Neural progenitor cell (in vitro differentiated cells): ENCODE measurements at places on chromosomes 11 and 22. TPM values are rescaled to one million over a fixed set of nuclear protein-coding genes. Genes with fewer than 3 reads are reported as not detected.

NPAS4 gene
- 0.65 TPM in 1 of 2 replicates, not detected in the other for total RNA-seq

IGF2 gene
- total RNA-seq: 0.45 and 3.3 TPM in 2 replicates

HSPB2 gene
- total RNA-seq: not detected in 2 replicates

DNA sequence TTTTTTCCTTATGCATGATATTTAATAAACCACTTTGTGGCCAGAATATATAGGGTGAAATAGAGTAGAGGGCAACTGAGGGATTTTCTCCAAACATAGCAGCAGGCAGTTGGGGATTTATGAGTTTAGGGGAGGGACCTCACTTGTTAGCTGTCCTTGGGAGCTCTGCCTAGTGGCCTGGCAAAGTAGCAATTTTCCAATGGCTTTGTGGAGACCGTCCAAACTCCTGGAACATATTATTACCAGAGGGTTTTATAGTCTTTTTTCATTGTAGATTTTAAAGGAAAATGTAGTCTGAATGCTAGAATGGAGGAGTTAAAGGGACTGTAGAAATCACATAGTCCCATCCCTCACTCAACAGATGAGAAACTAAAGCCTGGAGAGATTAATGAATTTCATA is 32.3 kb downstream of the AMOTL1 start:
- no peaks in the 10 kb centered on the region for H3K27me3 ChIP-seq
- no peak overlapping the region for H3K27ac ChIP-seq
- H3K36me3 ChIP-seq: no peaks in the 10 kb centered on the region

MPZL2 gene
- 1.9 and 2.3 TPM in 2 replicates for total RNA-seq

- H3K27me3 ChIP-seq: no peaks in the 10 kb centered on the region
- H3K27ac ChIP-seq: no peak overlapping the region
- no peak overlapping the region for H3K4me3 ChIP-seq
- H3K4me1 ChIP-seq: peaks cover 14% of the 10 kb centered on the region
- no peaks in the 10 kb centered on the region for H3K36me3 ChIP-seq
Observed at GRCh38 chr11:131748151-131749050, 378.0 kb downstream of the NTM start.

RBM4 gene
- total RNA-seq: 172 and 206 TPM in 2 replicates

DNA sequence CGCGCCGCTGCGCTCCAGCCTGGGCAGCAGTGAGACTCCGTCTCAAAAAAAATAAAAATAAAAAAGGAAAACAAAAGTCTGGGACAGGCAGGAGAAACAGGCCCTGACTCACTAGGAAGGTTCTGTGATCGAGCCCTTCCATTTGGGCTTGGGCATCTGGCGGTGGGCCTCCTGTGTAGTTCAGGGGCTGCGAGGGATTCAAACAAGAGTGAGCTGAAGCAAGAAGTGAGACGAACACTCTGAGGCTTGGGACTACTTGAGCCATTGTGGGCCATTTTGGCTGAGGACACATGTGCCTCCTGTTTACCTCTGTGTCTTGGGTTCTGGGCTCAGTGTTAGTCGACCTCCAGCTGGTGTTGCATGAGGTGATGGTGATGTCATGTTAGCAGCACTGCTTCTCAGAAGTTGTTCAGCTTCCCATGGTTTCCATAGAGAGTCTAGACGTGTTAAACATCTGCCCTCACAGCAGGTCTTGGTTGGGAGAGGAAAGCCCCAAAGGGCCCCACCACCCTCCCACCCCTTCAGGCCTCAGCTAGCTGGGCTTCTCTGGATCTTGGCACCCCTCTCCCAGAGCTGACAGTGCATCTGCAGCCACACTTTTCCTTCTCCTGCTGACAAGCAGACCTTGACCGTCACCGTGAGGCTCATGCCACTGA is 57.8 kb downstream of the MED15 start:
- H3K4me3 ChIP-seq: no peak overlapping the region
- H3K27ac ChIP-seq: no peak overlapping the region
- H3K36me3 ChIP-seq: no peaks in the 10 kb centered on the region
- no peaks in the 10 kb centered on the region for H3K4me1 ChIP-seq
- no peak for DNase-seq
- H3K27me3 ChIP-seq: no peaks in the 10 kb centered on the region

GRCh38 chr11:124971810-124972209 is 17.8 kb downstream of the CCDC15 start:
- H3K4me1 ChIP-seq: peaks cover 4% of the 10 kb centered on the region
- no peak overlapping the region for H3K27ac ChIP-seq
- H3K36me3 ChIP-seq: no peaks in the 10 kb centered on the region
- DNase-seq: no peak

- H3K4me1 ChIP-seq: no peaks in the 10 kb centered on the region
- no peak for DNase-seq
- no peak overlapping the region for H3K4me3 ChIP-seq
- no peaks in the 10 kb centered on the region for H3K27me3 ChIP-seq
- no peak overlapping the region for H3K27ac ChIP-seq
Observed at GRCh38 chr11:124301548-124301947, 12.2 kb downstream of the OR8D1 start.

RAB38 gene
- total RNA-seq: 8.1 and 10.1 TPM in 2 replicates

DNA sequence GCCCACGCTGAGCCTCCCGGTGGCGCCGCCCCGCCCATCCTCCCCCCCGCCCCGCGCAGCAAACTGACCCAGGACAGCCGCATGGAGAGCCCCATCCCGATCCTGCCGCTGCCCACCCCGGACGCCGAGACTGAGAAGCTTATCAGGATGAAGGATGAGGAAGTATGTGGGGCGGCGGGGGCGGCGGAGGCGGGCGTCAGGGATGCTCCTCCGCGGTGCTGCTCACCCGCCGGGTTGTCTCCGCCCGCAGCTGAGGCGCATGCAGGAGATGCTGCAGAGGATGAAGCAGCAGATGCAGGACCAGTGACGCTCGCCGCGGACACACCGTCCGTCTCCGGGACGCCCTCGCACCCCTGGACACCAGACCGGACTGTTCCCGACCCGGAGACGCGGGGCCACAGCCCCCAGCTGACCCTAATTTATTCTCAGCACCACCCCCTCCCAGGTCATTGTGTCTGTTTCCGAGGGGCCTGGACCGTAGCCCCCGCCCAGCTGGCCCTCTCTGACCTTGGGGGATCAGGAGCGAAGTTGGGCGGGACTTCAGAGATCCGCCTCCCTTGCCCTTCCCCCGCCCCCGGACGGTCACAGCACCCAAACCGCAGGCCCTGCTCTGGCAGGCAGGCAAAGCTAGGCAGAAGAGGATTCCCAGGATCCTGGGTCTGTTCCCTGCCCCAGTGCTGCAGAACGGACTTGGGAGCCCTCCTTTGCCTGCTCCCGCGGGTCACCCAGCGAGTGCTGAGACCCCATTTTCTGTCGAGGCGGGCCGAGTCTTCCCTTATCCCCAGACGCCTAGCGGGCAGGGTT is 959 bp upstream of the GP1BB start:
- H3K36me3 ChIP-seq: no peaks in the 10 kb centered on the region
- H3K27me3 ChIP-seq: peaks cover 100% of the 10 kb centered on the region
- peaks cover 31% of the 10 kb centered on the region for H3K4me1 ChIP-seq
- H3K4me3 ChIP-seq: peak overlapping the region; percentile 52

KCNJ5 gene
- total RNA-seq: 0.03 TPM in 1 of 2 replicates, not detected in the other

GRCh38 chr22:41425660-41426365 is 20.8 kb downstream of the TOB2 start:
- no peaks in the 10 kb centered on the region for H3K36me3 ChIP-seq
- no peaks in the 10 kb centered on the region for H3K27me3 ChIP-seq
- no peak overlapping the region for H3K4me3 ChIP-seq
- no peak overlapping the region for H3K27ac ChIP-seq

- no peaks in the 10 kb centered on the region for H3K27me3 ChIP-seq
- no peak for DNase-seq
- H3K27ac ChIP-seq: no peak overlapping the region
Observed at GRCh38 chr11:75325713-75326438, 25.6 kb downstream of the ARRB1 start.

DNA sequence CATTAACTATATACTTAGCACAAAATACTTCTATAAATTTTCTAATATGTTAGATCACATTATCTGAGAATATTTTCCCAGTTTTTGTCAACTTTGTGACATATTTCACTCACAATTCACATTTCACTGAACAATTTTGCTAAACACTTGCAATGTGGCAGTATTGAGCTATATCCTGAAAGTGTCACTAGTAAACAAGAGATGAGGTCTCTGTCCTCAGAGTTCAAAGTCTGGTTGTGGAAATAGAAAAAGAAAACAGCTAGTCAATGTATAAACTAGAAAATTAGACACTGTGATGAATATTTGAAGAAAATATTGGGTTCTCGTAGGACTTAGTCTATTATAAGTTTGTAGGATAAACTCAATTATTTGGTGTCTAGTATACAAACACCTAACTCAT is 87.4 kb upstream of the CHORDC1 start:
- H3K27me3 ChIP-seq: no peaks in the 10 kb centered on the region
- H3K4me3 ChIP-seq: no peak overlapping the region
- H3K27ac ChIP-seq: no peak overlapping the region
- H3K36me3 ChIP-seq: no peaks in the 10 kb centered on the region

GRCh38 chr11:1672613-1673350 is 24.2 kb upstream of the KRTAP5-6 start:
- H3K27ac ChIP-seq: no peak overlapping the region
- H3K4me3 ChIP-seq: no peak overlapping the region
- H3K4me1 ChIP-seq: peaks cover 17% of the 10 kb centered on the region
- H3K27me3 ChIP-seq: peaks cover 78% of the 10 kb centered on the region
- DNase-seq: no peak
- no peaks in the 10 kb centered on the region for H3K36me3 ChIP-seq

- no peaks in the 10 kb centered on the region for H3K4me1 ChIP-seq
- H3K36me3 ChIP-seq: no peaks in the 10 kb centered on the region
- H3K4me3 ChIP-seq: no peak overlapping the region
- no peaks in the 10 kb centered on the region for H3K27me3 ChIP-seq
- H3K27ac ChIP-seq: no peak overlapping the region
- no peak for DNase-seq
Observed at GRCh38 chr11:120581313-120581712, 69.8 kb downstream of the GRIK4 start.

PRAME gene
- total RNA-seq: not detected in 2 replicates

DNA sequence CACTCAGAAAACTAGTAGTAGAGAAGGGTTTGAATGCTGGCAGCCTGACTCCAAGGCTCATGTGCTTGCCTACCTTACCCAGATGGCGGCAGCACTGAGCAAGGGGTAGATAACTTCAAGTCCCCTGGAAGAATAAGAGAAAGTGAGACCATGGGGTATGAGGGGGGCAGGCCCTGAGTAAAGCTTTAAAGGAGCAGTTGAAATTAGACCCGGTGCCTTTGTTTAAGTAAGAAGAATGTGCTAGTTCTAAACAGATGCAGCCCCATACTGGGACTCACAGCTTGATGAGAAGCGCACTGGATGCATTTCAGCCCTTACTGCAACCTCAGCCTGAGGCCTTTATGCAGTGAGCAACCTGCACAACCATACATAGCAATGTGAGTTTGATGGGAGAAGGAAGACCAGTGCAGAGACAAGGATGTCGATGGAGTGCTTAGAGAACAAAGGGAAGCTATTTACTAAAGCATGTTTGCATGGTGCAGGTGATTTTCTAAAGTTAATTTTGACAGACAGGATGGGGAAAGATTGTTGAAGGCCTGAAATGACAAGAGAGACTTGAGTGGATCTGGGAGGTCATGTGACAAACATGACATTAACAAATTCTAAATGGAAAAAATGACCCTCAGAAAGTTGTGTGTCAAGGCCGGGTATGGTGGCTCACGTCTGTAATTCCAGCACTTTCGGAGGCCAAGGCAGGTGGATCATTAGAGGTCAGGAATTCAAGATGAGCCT is 27.1 kb upstream of the TMA7B start:
- no peaks in the 10 kb centered on the region for H3K36me3 ChIP-seq
- DNase-seq: peak; percentile 90
- peaks cover 41% of the 10 kb centered on the region for H3K4me1 ChIP-seq
- H3K27ac ChIP-seq: no peak overlapping the region
- peaks cover 7% of the 10 kb centered on the region for H3K27me3 ChIP-seq

DCDC1 gene
- 3.4 and 5.0 TPM in 2 replicates for total RNA-seq

CASP5 gene
- not detected in 2 replicates for total RNA-seq

CATSPERZ gene
- 0.22 TPM in 1 of 2 replicates, not detected in the other for total RNA-seq
